CD4-positive, alpha-beta T cell treated with Interleukin-1 beta for 1 hour (primary cell): ENCODE measurements at places on chromosomes 6 and 20.

GRCh38 chr6:37042150-37042549, 36.7 kb downstream of the FGD2 start:
- DNase-seq = no peak

DNA sequence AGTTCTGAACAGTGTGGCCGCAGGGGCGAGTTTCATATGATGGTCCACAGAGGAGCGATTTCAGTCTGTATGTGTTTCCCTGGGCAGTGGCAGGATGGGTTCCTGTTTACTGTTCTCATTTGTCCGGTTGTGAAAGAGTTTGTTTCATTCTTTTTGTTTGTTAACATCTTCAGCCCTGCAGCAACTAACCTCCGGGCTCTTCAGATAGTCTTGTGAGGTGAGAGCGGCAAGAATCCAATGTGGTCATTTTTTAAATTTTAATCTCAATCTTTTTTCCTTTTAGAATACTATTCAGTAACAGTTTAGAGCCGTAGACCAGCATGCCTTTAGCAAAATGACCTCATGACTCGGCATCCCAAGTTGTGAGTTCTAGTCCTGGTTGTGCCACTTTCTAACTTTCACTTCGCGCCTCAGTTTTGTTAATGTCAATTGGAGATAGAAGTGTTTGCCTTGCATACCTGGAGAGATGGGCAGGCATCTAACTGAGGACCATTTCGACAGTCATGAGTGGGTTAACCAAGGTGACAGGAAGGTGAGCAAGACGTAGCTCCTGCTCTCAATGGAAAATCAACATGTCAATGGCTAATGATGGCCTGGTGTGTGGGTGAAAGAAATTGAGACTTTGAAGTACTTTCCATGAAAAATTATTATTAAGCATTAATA, 38.5 kb upstream of the PXDC1 start:
- no peak for DNase-seq

DNA sequence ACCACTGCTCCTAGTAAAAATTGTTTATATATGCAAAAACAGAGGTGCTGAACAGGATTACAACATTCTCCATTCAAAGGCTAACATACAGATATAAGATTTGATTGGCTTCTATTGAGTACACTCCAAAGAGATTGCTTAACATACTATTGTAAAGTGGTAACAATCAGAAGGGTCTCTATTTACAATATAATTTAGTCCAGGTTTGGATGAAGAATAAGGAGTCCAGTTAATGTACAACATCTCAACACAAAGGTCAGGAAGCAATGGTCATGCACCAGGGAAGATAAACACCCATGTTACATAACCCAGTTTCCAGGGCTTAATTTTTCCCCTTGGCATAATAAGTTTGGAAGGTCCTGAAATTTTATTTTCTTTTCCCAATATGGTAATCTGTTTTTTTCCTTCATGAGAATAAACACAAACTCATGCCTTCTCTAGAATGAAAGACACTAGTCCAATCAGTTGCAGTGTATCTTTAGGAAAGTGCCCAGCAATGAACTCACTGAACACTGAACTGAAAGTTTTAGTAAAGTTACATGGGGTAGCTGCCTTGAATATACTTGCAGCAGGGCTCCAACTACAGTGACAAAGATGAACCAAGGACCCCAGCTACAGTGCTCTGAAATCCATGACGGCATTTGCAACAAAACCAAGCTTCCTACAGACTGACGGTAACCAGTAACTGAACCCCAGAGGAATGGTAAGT, 255.3 kb upstream of the GJE1 start:
- no peak for DNase-seq

DNA sequence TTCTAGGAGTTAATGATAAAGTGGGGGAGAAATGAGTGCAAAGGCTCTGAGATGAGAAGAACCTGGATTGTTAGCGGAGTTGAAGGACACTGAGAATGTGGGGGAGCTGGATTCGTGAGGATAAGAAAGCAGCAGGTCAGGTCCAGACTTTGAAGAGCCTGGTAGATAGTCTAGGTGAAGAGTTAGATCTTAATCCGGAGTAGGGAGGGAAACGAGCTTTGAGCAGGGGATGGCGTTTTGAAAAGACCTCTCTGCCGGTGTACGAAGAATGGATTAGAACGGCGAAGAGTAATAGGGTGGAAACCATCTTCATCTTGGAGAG, 487 bp upstream of the PHF20 start:
- no peak for DNase-seq

- DNase-seq = no peak
These were observed 10.7 kb downstream of the SPATA2 start for GRCh38 chr20:49904440-49905214.

GRCh38 chr6:134732763-134733162, 217.1 kb downstream of the ALDH8A1 start:
- no peak for DNase-seq

DNA sequence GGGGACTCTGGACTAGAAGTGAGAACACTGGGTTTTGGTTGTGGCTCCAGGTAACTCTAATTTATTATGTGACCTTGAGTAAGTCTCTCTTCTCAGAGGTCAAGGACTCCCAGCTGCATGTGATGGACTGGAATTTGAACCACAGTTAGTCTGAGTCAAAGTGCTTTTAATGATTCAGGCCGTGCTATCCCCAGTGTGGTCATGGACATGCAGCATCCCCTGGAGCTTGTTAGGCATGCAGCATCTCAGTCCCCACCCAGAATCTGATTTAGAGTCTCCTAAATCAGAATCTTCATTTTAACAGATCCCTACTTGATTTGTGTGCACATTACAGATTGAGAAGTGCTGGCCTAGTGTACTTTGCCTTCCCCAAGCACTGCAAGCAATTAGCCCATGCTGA, 74.2 kb downstream of the TOX2 start:
- DNase-seq = no peak

- no peak for DNase-seq
These were observed 18.9 kb downstream of the MAN1A1 start for GRCh38 chr6:119330520-119331113.

DNA sequence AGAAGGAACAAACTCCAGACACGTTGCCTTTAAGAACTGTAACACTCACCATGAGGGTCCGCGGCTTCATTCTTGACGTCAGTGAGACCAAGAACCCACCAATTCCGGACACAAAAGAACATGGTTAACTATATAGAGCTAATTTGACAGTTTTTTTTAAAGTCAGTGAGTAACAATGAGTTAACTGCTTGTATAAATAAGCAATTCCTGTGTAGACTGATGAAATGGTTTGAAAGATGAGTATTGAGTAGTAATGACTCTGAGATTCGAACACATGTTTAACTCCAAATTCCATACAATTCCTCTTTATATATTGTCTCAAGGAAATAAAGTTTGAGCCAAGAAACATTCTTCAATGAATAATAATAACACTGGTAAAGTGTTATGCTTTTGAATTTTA, 478.0 kb downstream of the MMUT start:
- no peak for DNase-seq

GRCh38 chr6:3352678-3353077, 93.9 kb downstream of the PSMG4 start:
- no peak for DNase-seq

GRCh38 chr6:147715035-147715434, 206.5 kb downstream of the SAMD5 start:
- DNase-seq = no peak

GRCh38 chr6:99645986-99646385, 39.4 kb downstream of the PRDM13 start:
- no peak for DNase-seq

DNA sequence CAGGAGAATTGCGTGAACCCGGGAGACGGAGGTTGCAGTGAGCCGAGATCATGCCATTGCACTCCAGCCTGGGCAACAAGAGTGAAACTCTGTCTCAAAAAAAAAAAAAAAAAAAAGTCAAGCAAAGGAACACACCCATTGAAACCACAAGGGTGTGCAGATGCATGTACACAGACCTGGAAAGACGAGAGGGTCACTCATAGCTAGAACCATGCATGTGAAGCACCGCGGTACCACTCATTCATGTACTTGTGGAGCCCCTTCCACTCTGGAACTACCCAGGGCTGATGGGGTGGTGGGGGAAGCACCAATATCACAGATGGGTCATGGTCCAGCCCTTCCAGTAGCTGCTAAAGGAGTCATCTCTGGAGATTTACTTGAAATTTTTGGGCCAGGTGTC, 7.4 kb upstream of the TJAP1 start:
- no peak for DNase-seq

DNA sequence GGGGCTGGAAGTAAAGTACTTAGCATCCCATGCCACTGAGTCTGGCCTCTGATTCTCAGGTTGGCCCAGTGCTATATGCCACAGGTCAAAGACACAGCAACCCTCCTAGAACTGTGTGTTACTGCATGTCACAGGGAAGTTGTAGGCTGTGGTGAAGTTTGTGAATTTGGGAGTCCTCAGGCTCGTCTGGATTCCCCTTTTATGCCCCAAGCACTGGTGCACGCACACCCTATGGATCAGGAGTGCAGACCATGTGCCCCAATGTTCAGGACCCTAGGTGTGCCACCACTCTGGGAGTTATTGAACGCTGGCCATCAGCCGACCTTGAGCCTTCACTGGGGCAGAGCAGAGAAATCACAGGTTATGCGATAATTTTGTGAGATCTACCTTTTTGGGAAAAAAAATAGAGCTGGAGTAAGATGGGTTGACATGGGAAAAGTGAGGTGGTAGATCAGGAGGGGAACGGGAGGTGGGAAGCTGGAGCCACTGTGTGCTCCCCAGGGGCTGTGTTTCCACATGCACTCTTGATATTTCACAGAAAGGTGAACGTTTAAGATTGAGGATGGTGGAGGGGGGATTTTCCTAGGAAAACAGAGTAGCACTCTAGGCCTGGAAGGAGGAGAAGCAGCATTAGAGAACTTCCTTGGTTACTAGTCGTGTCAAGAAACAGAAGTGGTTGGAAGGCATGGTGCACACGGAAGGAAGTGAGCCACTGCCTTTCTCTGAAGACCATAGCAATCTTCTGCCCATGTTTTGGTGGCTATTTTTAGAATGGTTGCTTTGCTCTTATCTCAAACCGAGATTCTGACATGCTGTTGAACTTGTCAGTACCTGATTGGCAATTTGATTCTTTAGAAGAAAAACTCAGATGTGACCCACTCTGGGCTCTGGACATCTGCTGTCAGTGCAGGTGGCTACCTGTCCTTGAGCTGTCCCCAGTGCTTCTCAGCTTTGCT, 44.1 kb downstream of the DUSP22 start:
- DNase-seq = no peak

DNA sequence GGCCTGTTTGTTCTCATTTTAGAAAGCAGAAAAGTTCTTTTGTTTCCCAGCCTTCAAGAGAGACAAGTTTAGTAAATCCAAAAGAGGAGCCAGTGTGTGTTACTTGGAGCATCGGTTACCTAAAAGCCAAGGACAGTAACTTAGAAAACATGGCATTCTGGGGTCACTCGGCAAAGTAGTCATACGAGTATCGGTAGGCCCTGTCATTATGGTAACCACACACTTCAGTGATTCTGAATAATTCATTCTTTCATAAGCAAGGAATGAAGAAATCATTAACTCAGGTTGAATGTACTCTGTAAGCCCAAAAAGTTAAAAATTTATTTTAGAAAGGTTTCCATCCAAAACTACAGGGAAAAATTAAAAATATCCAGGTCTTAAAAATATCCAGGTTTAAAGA, 34.0 kb downstream of the CNKSR3 start:
- DNase-seq = no peak

- DNase-seq = no peak
These were observed 18.9 kb downstream of the AHI1 start for GRCh38 chr6:135478626-135479025.

- DNase-seq = no peak
These were observed 22.2 kb downstream of the CEP57L1 start for GRCh38 chr6:109117346-109118035.

DNA sequence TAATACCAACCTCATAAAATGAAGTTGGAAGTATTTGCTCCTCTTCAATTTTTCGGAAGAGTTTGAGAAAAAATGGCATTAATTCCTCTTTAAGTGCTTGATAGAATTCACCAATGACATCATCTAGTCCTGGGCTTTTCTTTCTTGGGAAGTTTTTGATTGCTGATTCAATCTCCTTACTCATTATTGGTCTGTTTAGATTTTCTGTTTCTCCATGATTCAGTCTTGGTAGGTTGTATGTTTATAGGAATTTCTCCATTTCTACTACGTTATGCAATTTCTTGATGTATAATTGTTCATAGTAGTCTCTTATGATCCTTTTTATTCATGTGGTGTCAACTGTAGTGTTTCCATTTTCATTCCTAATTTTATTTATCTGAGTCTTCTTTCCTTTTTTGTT, 176.9 kb upstream of the PRND start:
- DNase-seq = no peak

GRCh38 chr6:161215193-161215592, 58.7 kb downstream of the AGPAT4 start:
- no peak for DNase-seq

GRCh38 chr6:2351807-2352431, 106.5 kb upstream of the GMDS start:
- DNase-seq = no peak

GRCh38 chr6:135310291-135310690, 129.2 kb downstream of the MYB start:
- no peak for DNase-seq

- no peak for DNase-seq
These were observed 125.6 kb downstream of the BCAS1 start for GRCh38 chr20:53944796-53945195.

DNA sequence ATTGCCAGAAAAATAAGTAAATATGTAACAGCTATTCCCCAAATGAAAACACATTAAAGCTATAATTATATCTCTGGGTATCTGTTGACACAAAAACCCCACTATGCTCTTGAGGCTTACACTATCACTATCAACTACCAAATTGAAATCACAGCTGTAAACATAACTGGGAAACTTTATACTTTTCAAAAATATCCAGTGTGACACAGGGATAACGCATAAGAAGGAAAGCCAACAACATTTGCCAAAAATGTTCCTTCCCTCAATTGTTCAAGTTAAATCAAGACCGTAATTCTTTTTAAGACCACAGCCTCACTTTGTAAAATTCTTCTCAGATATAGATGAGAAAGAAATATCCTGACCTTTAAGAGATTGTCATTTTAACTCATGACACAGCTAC, 3.1 kb downstream of the ZHX3 start:
- DNase-seq = no peak

DNA sequence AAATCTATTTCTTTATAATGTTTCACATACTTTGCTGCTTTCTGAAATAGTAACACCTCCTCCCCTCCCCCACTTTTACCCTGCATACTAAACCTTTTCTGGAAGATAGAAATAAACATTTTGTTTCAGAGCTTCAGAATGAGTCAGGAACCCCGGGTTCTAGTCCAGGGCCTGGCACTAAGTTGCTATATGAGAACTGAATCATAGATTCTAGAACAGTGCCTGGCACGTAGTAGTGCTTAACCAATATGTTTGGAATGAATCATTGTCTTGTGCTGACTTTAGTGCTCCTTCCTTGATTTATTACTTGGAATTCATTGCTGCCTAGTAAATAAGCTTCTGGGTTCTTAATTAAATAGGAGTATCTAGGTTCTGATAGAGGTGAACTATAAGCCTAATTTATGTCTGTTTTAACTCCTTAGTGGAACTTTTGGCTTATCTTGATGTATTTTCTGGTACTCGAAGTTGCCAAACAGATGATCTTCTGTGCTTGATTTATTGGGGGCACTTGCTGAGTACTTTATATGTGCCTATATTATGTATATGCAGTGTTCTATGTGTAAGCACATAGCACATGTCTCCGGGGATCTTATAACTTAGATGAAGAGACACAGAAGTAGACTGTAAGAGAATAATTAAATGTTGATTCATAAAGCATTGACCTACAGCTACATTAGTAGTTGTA, 18.6 kb downstream of the TAB2 start:
- DNase-seq = no peak
